ENCODE measurements at places on chromosomes 16 and 17.

GRCh38 chr16:1283996-1284616 is 25.3 kb upstream of the UBE2I start:
- DNase-seq = no peak

DNA sequence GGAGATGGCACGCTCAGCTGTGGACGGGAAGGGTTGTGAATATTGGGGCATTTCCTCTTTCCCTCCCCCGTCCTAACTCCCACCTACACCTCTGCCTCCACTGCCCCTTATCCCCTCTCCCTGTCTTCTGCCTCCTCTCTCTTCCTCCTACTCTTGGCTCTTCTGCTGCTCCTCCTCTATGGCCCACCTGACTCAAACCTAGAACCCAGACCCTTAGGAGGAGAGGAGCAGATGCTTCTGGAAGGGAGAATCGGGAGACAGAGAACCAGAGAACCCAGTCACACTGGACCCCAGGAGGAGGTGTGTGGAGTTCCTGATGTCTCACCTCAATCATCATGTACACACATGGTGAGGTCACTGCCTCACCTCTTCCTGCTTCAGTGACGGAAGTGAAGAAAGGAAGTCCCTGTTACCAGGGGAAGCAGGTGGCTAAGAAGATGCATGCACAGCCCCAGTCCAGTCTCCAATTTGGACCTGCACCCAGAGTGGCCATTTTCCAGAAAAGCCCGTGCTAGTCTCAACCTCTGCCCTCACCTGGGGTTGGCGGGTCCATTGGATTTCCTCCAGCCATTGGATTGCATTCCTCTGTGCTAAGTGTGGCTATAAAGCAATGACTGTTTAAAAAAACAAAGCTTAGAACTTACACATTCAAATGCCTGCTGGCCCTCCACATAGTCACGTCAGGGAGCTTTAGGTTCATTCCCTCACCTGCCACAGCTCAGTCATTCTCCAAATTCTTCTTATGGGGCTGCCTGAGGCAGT is 4.0 kb downstream of the RNF222 start:
- DNase-seq = no peak

GRCh38 chr17:81131486-81132196 is 33.7 kb upstream of the PVALEF start:
- DNase-seq = no peak

GRCh38 chr17:57593739-57594462 is 151.2 kb downstream of the CCDC182 start:
- no peak for DNase-seq

GRCh38 chr17:76989519-76989918 is 121.3 kb downstream of the MGAT5B start:
- no peak for DNase-seq

DNA sequence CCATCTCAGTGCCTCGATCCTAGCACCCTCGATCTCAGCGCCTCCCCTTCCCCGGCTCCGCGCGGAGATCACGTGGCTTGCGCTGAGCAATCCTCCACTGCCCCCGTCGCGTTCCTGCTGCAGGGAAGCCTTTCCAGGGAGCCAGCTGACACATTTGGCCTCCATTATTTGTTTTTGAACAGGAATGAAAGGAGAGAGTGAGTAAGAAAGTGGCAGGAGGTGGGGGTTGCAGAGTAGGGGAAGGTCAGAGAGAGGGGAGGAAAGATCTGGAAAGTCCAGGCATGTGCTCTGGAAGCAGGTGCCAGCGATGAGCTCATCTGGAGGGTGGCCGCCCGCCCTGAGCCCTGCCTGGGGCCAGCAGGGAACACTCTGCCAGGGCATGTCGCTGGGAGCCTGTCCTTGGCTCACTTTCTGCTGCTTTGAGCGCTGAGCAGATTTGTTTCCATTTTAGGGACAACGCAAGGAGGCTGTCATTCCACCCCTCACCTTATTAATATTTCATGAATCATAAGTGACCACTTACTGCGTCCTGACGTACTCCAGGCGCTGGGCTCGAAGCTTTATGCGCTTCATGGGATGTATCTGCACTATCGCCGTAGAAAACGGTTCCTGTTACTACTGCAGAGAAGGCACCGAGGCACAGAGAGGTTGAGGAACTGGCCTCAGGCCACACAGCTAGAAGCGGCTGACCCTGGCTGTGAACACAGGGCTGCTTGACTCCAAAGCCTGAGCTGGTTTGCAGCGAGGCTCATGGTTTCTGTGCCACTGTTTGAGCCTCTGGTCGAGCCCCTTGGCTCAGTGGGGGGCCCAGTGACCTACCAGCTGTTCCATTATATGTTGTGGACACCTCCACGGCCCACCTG is 283.1 kb downstream of the SEC14L1 start:
- peak; percentile 78 for DNase-seq

GRCh38 chr16:30956601-30957455 is 726 bp upstream of the SETD1A start:
- DNase-seq = peak; percentile 58

DNA sequence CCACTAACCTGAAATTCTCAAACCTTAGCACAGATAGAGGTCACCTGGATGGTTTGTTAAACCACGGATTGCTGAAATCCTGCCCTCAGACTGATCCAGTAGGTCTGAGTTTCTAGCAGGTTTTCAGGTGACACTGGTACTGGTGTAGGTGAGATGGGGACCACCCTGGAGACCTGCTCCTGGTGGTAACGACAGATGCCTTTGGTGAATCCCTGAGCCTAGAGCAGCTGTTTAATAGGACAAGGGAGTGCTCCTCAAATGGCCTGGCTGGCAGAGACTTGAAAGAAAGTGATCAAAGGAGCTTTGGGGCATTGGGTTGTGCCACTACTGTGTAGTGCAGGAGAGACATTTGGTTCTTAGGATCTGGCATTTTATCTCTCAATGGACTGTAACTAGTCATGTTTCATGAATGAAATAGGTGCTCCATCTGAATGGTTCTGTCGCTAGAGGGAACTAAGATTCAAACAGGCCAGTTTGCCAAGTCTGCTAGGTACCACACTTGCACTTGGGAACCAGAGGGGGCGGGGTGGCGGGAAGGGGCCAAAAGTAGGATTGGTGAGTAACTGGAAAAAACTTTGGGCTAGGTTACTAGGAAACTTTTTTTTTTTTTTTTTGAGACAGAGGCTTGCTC is 2.9 kb upstream of the IFI35 start:
- no peak for DNase-seq

DNA sequence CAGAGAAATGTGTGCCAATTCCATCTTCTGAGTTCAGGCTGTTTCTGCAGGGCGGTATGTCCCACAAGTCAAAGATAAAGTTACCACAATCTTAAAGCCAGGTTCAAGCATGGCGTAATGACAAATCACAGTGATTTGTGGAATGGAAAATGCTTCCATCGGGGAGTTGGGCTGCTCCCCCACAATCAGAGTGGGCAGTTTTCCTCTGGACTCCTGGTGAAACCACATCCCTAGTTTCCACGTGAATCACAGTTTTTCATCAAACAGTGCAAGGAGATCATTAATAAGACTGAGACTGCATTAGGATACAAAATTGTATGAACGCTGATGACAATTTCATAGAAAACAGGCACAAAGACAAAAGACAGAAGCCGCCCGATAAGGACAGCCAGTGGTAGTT is 3.6 kb downstream of the LITAF start:
- no peak for DNase-seq

GRCh38 chr16:68427649-68428303 is 20.5 kb downstream of the SMPD3 start:
- DNase-seq = no peak

DNA sequence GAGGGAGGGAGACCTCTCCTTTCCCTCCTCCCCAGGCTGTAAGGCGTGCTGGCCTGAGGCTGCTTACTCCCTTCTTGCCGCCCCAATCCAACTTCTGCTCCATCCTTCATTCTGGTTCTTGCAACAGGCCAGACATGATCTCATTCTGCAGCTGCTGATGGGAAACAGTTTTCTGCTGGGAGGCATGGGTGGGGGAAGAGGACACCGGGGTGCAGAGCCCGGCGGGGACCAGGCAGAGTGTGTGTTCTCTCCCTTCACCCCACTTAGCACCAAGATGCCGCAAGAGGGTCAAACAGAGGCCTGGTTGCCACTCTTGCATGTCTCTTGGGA is 1.4 kb downstream of the SARM1 start:
- DNase-seq = no peak

DNA sequence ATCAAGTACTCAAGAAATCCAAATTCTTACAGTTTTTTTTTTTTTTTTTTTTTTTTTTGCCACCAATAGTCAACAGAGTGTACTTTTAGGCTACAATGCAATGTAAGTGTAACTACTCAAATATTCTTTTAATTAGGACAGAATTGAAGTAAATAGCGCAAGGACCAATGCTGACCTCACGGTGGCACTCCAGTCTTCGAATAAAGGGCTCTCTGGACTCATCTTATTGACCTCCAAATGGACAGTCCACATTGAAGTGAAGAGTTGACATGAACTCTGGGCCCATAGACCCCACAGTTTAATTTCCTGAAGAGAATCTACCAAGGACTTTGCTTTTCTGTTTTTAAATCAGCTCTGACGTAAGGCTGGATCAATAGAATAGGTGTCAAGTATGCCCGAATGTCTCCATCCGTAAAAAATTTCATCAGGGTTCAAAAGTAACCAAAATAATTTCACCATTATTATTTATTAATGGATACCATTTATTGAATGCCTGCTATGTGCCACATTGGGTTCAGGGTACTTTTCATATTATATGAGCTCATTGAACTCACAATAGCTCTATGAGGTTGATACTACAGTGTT is 7.3 kb upstream of the DDX52 start:
- DNase-seq = no peak

- no peak for DNase-seq
Measured at GRCh38 chr17:21278450-21279197, 5.9 kb upstream of the MAP2K3 start.

DNA sequence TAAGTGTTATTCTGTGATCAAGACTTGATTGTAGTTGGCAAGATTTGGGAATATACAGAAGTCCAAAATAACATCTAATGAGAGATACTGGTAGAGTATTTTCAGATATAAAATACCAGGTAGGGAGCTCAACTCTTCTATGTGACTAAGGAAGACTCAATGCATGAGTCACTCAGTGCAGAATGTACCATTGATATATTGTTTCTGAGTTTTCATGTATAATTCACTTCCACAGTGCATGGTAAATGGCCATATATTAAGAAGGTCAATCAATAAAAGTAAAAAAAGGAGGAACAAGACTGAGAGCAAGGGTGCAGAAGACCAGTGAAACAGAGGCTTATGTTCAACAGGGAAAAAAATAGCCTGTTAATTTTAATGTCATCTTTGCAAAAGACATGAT is 1387.9 kb downstream of the CDH8 start:
- no peak for DNase-seq

DNA sequence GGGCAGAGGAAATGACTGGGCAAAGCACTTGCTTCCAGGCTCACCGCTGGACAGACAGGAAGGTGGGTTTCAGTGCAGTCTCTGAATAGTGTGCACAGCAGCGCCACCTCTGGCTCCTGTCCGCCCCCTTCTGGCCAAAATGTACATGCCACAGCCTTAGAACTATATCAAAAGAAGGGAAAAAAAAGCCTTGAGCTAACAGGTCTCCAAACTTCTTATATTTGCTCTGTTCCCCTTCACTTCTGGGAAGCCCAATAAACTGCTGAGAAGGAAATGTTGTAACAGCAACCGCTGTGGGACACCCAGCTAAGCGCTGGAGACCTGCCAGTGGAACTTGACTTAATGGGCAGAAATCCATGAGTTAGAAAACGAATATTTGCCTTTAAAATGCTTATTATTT is 17.5 kb downstream of the COG7 start:
- peak; percentile 5 for DNase-seq

DNA sequence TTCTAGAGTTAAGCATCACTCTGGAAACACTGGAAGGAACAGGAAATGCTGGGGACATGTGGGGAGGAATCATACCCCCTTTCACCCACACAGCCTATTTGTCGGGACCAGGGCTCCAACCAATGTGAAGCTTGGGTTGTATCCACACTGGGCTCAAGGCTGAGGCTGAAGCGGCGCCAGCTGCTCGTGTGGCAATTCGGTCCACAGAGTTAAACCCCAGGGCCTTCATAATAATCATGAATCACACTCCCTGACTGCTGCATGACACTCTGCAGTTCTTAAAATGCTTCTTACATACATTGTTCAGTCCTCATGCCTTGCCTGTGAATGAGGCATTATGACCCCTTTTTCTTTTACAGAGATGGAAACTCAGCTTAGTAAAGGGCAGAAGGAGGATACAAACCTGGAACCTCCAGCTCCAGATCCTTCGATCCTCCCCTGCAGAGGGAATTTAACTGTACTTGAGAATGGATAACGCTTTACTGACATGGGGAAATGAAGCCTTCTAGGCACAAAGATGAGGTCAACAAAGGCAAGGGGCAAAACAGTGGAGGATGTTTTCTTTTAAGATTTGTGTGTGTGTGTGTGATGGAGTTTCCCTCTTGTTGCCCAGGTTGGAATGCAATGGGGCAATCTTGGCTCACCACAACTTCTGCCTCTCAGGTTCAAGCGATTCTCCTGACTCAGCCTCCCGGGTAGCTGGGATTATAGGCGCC is 72.7 kb downstream of the SOX9 start:
- DNase-seq = no peak

DNA sequence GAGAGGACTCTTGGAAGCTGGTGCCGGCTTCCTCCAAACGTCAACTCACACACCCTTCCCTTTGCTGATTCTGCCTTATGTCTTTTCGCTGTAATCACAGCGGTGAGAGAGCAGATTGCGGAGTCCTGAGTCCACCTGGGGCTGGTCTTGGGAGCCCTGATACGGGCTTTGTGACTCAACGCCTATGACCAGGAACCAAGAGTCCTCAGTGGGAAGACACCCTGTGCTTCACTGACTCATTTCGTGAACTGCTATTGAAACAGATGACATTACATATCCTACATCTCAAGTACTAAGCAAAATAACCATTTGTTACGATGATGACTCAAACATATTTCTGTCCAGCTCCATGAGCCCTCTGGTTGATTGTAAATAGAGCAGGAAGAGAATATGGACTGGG is 90.7 kb upstream of the CREBBP start:
- DNase-seq = peak; percentile 36

DNA sequence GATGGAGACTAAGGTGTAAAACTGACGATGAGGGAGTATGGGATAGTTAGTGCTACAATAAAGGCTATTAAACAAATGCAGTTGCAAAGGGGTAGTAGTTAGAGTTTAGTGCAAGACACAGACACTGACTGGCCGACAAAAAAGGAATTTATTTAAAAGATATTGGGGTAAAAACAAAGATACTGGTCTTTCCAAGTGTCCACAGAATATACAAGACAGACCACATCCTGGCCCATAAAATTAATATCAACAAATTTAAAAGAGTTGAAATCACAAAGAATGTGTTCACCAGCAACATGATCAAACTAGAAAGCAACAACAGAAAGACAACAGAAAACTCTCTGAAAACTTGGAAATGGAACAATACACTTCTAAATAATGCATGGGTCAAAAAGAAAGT is 54.7 kb downstream of the CFDP1 start:
- DNase-seq = no peak

Data from retinal pigment epithelial cell (primary cell).